ENCODE measurements at places on chromosomes 12 and 14. TPM values are rescaled to one million over a fixed set of nuclear protein-coding genes. Genes with fewer than 3 reads are reported as not detected.

The RNASE1 gene
- not detected for total RNA-seq

The KRT6B gene
- total RNA-seq, result 2.0 TPM

The PPP1R36 gene
- 0.79 TPM for total RNA-seq

The ANKRD9 gene
- total RNA-seq, result 10.7 TPM

The B3GNT4 gene
- total RNA-seq, result 0.16 TPM

The YAF2 gene
- total RNA-seq, result 5.8 TPM

The XPOT gene
- 71.5 TPM for total RNA-seq

The CLEC4C gene
- not detected for total RNA-seq

The MGST1 gene
- total RNA-seq, result 37.1 TPM

The SRRM4 gene
- total RNA-seq, result not detected

The PTPN6 gene
- total RNA-seq, result 0.09 TPM

The PTPRO gene
- 0.17 TPM for total RNA-seq

The KRT80 gene
- under 0.01 TPM for total RNA-seq

The LRRK2 gene
- 11.0 TPM for total RNA-seq

The TAS2R8 gene
- not detected for total RNA-seq

The FLRT2 gene
- 0.77 TPM for total RNA-seq

The ESPL1 gene
- 1.9 TPM for total RNA-seq

The NRXN3 gene
- total RNA-seq, result 0.09 TPM

The DNAAF2 gene
- total RNA-seq, result 6.5 TPM

The TAS2R46 gene
- 1.2 TPM for total RNA-seq

The ADAM20 gene
- total RNA-seq, result 0.94 TPM

The OASL gene
- 0.17 TPM for total RNA-seq

The GUCY2C gene
- not detected for total RNA-seq

The RFX4 gene
- total RNA-seq, result not detected

The CRACR2A gene
- total RNA-seq, result 9.5 TPM

The GNB3 gene
- 2.0 TPM for total RNA-seq

The ATXN7L3B gene
- 15.6 TPM for total RNA-seq

The ACYP1 gene
- 22.4 TPM for total RNA-seq

The AMN gene
- total RNA-seq, result under 0.01 TPM

The OR4E2 gene
- total RNA-seq, result not detected

The IQSEC3 gene
- total RNA-seq, result 0.17 TPM

The OVCH1 gene
- total RNA-seq, result under 0.01 TPM

The PLEKHH1 gene
- 0.34 TPM for total RNA-seq

The AHSA1 gene
- total RNA-seq, result 95.2 TPM

The RNASE13 gene
- total RNA-seq, result not detected

The KSR2 gene
- total RNA-seq, result not detected

The GDF11 gene
- total RNA-seq, result 4.5 TPM

The CISTR gene
- not detected for total RNA-seq

The FOXA1 gene
- total RNA-seq, result not detected

The CLMN gene
- 0.16 TPM for total RNA-seq

The RD3L gene
- total RNA-seq, result not detected

The OR4E1 gene
- not detected for total RNA-seq

The GLS2 gene
- total RNA-seq, result 0.16 TPM

The KRT73 gene
- total RNA-seq, result not detected

All from bronchial smooth muscle cell (primary cell).